Osteoblast (primary cell): ENCODE measurements at places on chromosomes 5 and 9. TPM values are rescaled to one million over a fixed set of nuclear protein-coding genes. Genes with fewer than 3 reads are reported as not detected.

Gene EPB41L4A
- 0.59 and 0.72 TPM in 2 replicates for total RNA-seq

Gene SV2C
- total RNA-seq: not detected in 2 replicates

Gene ERBIN
- 189 and 199 TPM in 2 replicates for total RNA-seq

Gene PSD2
- total RNA-seq: 0.29 and 0.36 TPM in 2 replicates

Gene HAVCR2
- total RNA-seq: 0.59 and 0.72 TPM in 2 replicates
